ENCODE measurements at places on chromosomes 3 and 15. TPM values are rescaled to one million over a fixed set of nuclear protein-coding genes. Genes with fewer than 3 reads are reported as not detected.

SCAPER gene
- 10.1 TPM for total RNA-seq

GRCh38 chr3:106067711-106068110 is 198.9 kb upstream of the CBLB start:
- no peak for DNase-seq

DCBLD2 gene
- total RNA-seq: 529 TPM

PPP2R3A gene
- 22.5 TPM for total RNA-seq

- DNase-seq: no peak
Measured at GRCh38 chr15:53448232-53449015, 311.0 kb downstream of the WDR72 start.

DNA sequence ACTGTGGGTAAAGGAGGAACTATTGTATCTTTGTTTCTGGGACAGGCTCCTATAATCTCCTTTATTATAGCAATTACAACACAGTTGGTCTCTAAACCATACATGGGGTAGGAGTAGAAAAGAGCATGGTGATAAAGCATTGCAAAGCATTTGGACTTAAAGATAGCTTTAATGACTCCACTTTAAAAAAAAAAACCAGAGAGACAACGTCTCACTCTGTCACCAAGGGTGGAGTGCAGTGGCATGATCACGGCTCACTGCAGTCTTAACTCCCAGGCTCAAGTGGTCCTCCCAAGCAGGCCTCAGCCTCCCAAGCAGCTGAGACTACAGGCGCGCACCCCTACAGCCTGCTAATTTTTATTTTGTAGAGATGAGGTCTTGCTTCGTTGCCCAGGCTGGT is 68.2 kb downstream of the DENND4A start:
- DNase-seq: no peak

CFAP100 gene
- total RNA-seq: not detected

Data from M059J (cell line).